ENCODE measurements at places on chromosomes 2 and 18.

DNA sequence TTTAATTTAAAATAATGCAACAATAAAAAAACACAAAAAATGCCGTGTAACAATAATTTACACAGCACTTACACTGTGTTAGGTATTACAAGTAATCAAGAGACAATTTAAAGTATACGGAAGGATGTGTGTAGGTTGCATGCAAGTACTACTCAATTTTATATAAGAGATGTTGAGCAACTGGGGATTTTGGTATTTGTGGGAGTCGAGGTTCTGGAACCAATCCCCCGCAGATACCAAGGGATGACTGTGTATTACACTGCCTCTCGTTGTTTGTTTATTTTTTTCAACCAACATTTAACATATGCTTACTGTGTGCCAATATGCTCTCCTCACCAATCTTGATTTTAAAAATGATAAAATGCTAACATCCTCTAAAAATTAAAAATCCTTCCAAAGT is 24.8 kb downstream of the MAP3K2 start:
- no peak for DNase-seq

DNA sequence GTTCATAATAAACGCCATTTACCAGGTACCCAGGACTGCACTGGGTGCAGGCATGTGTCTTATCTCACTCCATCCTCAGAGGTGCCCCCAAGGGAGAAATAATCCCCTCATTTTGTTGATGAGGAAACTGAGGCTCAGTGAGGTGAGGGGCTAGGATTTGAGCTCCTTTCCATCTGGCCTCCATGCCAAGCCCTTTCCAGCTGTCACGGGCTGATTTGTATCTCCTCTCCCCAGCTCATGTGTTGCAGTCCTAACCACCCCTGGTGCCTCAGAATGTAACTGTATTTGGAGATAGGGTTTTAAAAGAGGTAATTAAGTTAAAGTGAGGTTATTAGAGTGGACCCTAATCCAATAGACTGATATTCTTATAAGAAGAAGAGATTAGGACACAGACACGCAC is 137.3 kb downstream of the MYCN start:
- DNase-seq: no peak

DNA sequence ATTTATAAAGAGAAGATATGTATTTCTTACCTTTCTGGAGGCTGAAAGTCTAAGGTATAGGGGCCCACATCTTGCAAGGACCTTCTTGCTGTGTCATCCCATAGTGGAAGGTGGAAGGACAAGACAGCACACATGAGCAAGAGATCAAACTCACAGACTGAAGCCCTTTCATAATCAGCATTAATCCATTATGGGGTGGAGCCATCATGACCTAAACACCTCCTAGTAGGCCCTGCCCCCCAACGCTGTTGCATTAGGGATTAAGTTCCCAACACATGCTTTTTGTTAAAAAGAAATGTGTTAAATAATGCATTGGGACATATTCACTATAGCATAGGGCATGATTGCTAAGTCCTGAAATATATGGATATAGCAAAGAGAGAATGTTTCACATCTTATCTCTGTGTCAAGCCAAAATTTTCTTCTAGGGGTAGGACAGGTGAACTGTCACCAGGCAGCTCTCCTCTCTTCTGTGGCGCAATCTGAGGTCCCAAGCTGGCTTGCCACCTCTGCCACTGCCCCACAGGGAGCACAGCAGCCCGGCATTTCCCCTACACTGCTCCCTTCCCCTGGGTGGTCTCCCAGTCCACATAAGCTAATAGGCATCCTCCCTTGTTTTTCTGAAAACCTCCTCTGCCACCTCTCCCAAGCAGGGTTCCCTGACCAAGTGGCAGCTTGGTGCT is 8.3 kb upstream of the CTIF start:
- DNase-seq: no peak

DNA sequence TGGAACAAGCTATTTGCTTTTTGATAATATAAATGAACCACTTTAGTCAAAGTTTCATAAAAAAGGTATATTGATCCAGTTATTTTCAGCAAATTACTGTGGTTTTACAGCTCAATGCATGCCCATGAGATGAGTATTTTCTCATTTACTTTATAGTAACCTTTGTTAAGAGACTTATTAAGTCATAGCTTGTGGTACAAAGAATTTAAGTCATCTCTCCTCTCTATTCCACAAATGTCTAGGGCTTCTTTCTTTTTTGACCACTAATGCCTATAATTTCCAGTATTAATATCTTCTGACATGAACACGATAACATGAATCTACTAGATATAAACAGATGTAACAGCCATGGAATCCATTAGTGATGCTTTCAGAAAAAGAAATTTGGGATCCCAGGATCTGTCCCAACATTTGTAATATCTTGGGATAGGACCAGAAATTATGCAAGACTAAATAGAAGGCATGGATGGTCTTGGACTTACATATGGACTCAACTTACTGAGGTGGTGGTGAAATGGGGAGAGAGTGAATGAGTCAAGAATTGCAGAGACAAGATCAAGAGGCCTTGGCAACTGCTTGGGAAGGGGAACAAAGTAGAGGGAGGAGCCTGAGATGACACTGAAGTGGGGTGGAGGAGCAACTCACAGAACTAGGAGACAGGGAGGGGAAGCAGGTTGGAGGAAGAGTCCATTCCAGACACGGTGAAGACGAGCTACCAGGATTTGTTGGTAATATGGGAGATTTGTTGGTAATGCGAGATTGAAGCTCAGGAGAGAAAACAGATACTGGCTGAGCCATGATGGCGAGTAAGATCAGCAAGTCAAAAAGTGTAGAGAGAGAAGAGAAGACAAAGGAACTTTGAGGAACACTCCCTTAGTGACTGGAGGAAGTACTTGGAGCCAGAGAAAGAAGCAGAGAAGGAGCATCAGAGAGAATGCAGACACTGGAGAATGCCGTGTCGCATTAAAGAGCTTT is 42.4 kb upstream of the KDM3A start:
- DNase-seq: no peak

DNA sequence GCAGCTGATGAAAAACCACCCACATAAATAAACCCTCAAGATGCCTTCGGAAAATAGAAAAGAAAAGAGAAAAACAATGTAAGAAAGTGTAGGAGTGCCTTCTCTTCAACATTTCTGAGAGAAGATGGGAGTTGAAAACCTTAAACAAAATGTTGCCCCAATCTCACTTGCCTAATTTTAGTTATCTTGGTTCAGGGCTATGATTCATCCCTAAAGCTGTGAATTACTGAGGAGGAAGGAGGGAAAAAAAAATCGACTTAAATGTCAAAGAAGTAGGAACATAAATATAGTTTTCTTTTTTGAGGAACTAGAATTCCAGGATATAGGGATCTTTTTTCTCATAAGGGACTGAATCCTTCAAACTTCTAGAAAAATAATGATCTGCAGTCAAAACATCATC is 360.3 kb downstream of the TGIF1 start:
- no peak for DNase-seq

GRCh38 chr18:9494778-9495331 is 19.5 kb downstream of the RALBP1 start:
- no peak for DNase-seq

DNA sequence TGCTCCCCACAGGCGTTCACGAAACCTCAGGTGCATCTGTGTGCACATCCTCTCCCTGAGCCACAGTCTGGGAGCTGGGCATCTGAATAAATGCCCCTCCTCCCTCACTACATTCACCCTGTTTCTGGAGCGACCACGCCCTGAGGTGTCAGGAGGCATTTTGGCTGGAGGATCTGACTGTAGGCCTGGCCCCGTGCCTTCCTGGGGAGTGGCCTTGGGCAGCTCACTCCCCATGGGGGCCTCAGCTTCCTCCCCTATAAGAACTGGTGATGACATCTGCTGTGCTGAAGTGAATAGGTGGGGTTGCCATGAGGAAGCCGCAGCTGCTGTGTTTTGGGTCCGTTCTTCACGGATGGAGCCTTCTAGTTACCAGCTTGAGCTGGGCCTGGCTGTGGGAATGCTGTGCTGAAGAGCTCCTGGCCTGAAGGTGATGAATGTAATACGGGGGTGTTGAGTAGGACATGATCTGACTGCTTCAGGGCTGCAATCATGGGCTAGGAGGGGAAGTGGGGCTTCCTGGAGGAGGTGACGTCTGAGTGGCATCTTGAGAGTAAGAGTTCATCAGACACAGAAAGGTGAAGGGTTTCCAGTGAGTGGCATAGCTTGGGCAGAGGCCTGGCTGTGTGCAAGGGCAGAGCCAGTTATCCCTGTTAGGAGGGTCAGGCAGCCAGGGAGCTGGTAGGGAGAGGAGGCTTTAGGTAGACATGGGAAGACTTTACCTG is 58.2 kb downstream of the GLI2 start:
- no peak for DNase-seq

- DNase-seq: no peak
These were observed 49.8 kb upstream of the RAB6D start for GRCh38 chr2:131413785-131414184.

DNA sequence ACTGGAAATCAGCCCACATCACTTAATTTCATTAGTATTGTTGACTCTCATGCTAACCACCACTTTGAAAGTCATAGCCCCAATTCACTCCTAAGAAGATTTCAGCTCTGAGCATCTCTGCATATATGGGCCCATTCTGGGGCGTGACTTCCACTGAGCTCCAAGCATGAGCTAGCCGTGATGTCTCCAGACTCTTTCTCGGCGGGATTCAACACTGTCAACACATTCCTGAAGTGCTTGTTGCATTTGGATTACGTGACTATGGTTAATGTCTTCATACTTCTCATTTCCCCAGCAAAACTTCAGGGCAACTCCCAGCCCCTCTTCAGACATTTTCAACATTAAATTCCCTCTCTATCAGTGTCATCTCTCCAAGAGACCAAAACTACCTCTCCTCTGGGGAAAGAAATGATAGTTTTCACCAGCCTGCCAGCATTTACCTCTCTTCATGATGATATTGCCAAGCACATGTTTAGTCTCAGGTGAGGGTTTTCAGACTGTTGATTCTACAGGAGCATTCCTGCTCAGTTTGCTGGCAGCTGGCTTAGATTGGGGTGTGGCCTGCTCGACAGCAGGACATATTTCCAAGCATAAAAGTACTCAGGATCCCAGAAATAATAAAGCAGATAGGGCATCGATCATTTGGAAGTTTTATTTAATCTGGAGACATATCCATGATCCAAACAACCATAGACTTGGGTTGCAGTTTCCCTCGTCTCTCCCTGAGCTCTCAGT is 81.7 kb downstream of the FEZ2 start:
- no peak for DNase-seq
